NCI-H774 (cell line): ENCODE measurements at places on chromosomes 5 and 9.

DNA sequence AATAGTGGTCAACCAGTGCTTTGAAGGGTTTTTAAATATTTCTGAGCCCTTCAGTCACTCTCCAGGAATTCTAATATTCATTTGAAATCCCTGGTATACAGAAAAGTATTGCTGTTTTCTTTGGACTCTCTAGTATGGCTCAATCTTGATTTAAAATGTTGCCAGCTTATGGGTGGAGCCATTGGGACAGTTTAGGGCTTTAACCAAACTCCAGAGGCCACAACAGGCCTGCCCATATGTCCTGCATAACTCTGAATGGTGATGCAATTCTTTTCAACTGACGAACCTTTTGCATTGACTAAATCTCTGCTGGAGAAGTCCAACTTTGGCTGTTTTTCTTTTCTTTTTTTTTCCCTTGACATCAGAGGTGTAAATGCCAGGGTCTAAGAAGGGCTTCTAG lies 10.3 kb upstream of the ANKHD1 start:
- DNase-seq = no peak

DNA sequence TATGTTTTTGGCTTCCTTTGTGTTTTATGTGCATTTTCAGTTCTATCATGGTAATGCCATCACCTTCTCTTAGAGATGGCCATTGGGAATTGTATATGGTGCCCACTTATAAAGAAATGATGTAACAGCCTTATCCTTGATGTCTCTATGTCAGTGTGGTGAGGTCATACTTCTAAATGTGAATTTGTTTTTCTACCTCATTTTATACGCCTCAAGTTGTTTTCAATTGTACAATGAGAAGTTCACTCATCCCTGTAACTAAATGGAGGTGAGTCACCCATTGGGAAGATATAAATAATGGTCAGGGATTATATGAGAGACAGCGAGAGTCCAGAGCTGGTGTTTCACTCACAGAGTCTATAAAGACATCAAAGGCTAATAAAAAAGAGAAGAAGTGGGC lies 402.4 kb downstream of the AGTPBP1 start:
- no peak for DNase-seq

DNA sequence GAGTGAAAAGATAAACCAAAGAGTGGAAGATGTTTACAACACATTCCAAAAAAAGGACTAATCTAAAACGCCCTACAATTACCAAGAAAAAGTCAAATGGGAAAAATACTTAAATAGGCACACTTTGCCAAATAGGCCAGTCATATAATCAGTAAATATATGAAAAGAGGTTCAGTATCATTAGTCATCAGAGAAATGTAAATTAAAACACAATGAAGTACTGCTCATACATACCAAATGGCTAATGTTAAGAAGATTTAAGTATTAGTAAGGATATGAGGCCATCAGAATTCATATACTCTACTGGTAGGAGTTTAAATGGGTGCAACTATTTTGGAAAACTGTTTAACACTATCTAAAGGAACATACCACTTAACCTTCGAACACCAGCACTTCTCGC lies 47.6 kb downstream of the ZDHHC21 start:
- DNase-seq = no peak

DNA sequence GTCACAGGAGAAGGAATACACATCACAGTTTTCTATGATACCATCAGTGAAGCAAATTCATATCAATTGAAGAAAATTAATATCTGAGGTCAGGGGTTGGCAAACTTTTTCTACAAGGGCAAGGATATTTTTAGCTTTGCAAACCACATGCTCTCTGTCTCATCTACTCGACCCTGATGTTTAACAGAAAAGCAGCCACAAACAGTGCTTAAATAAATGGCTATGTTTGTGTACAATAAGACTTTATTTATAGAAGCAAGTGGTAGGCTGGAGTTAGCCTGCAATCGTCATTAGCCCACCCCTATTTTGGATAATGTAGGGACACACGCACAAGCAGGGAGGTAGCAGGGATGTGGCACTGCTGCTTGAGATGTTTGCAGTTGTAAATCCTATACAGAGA lies 251.4 kb downstream of the CETN3 start:
- no peak for DNase-seq

- no peak for DNase-seq
Measured at GRCh38 chr9:128082151-128082550, 14.1 kb downstream of the SLC25A25 start.

DNA sequence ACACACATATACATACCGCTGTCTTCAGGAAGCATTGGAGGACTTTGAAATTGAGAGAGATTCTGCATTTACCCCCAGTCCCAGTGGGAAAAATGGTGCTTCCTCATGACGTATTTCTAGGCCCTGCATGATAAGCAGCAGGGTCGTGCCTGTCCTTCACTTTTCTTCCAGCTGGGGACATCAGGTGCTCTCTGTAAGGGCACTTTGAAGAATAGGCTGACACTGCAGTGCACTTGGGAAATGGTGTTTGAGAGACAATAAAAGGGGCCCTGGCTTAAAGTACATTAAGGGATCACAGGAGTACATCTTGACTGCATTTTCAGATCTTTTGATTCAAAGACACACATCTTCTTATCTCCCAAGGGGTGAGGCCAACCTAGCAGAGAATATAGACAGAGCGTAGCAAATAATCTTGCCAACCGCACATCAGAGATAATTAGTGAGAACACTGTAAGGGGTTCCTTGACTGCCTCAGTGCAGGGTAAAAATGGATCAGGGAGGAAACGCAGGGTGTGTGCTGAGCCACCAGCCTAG lies 437.9 kb downstream of the CSNK1G3 start:
- no peak for DNase-seq

DNA sequence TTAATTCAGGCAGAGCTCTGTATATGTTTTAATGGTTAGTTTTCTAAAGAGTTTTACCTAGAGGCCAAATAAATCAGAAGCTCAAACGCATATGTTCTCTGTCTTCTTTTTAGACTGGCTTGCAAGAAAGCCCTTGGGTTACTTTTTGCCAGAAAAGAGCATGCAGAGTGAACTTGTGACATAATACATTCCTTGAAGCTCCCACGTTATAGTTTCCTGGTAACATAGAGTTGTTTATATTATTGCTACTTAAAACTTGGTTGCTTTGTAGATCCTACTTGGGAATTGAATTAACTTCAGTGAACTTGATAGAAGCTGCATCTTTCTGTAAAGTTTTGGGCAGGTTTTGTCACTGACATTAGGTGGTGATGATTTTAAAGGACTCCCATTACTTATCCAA lies 102.9 kb downstream of the C9orf152 start:
- DNase-seq = no peak

- no peak for DNase-seq
Measured at GRCh38 chr5:135930029-135930948, 24.5 kb downstream of the LECT2 start.

- no peak for DNase-seq
Measured at GRCh38 chr9:117178596-117179375, 236.1 kb downstream of the ASTN2 start.

DNA sequence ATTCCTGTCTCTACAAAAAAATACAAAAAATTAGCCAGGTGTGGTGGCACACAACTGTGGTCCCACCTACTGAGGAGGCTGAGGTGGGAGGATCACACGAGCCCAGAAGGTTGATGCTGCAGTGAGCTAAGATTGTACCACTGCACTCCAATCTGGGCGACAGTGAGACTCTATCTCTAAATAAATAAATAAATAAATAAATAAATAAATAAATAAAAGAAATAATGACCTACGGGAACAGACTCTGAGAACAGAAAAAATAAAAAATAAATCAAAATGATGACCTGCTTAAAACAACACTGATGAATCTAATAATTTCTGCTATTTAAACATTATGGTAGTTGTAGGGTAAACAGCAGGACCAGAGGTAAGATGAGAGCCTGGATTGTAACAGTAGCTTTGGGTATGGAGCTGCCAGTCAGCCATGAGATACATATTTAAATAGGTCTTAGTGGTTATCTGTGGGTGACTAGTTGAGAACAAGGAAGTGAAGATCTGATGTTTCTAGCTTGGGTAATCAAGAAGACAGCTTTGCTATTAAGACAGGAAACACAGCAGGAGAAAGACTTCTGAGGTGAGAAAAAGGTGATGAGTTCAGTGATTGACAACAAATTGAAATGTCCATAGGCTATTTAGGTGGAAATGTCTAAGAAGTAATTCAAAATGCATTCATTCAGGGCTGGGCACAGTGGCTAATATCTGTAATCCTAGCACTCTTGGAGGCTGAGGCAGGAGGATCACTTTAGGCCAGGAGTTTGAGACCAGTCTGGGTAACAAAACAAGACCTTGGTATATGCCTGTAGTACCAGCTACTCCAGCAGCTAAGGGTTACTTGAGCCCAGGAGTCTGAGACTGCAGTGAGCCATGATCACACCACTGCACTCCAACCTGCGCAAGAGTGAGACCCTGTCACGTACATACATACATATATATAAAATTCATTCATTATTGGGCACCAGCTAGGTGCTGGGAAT lies 11.0 kb downstream of the RNF145 start:
- no peak for DNase-seq

GRCh38 chr5:133240425-133241091 lies 188.7 kb downstream of the HSPA4 start:
- DNase-seq = no peak

DNA sequence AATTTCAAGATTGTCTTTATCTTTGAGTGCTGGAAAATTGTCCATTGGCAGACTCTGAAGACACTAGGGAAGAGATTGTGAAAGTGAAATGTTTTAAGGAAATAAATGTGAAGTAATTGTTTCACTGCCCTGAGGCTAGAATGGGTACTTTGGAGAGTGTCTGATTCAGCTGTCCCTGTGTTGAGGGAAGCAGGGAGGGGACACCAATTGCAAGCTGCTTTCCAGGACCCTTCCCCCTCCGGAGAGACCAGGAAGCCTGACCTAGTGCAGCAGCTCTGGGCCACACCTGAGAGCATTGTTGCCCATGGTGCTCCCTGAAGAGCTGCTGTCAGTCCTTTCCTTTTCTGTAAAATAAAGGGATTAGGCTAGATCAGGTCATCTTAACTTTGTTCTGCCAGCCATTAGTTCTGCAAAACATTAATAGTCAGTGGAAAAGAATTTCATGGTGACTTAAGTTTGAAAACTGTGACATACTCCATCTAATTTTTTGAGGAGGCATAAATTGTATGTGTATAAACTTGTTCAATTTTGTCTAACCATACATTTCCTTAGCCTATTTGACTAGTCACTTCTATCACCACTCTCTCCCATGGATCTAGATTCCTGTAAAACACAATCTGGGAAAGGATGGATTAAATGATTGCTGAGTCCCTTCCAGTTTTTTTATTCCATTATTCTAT lies 18.8 kb downstream of the MAP1B start:
- DNase-seq = no peak

DNA sequence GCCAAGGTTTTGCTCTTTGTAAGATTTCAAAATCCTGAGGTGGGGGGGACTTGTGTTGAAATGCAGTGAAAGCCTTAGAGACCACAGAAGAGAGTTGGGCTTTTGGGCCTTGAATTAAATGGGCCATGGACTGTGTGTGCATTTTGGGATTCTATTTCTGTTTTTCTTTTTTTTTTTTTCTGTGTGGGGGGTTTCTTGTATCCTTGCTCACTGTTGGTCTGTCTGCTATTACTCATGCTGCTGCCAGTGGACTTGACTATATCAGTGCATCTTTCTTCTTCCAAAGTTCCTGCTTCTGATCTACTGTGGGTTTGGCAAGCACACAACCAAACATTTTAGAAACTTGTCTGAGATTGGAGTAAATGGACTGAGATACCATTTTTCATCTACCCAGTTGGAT lies 344.9 kb downstream of the ARL15 start:
- DNase-seq = no peak

DNA sequence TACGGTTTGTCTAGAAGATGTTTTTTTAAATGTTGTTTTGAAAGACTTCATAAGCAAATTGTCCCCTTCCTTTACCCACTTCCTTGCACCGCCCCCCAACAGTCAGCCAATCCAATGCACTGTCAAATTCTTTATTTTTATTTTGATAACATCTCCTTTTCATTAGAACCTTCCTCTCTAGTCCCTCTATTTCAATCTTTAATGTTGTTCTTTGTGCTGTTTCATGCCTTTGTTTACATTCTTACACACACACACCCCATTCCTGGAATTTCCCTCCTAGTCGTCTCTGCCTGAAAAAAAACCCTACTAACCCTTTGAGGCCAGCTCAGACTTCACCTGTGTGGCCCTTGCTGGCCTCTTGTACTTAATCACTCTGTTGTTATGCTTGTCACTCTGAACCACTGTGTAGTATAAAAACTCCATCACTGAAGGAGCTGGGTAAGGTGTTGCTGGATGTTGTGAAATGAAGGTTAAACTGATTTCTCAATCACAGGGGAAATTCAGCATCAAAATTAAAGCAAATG lies 133.4 kb downstream of the UGCG start:
- DNase-seq = no peak

DNA sequence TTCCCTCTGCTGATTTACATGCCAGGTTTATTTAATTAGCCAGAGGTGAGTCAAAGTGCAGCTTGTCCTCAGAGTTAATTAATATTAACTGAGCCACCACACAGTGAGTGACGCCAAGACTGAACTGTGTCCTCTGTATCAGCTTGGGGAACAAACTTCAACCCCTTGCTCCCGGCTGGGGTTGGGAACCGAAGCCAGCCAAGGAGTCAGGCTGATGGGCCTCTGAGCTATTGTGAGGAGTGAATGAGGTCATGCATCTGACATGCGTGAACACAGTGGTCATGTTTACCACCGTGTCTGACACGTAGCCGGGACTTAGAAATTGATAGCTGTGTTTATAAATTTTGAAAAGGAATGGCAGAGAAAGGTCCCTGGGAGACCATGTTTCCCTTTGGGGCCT lies 17.1 kb downstream of the IGIP start:
- no peak for DNase-seq

- no peak for DNase-seq
Measured at GRCh38 chr5:180160789-180161188, 48.2 kb downstream of the RASGEF1C start.

DNA sequence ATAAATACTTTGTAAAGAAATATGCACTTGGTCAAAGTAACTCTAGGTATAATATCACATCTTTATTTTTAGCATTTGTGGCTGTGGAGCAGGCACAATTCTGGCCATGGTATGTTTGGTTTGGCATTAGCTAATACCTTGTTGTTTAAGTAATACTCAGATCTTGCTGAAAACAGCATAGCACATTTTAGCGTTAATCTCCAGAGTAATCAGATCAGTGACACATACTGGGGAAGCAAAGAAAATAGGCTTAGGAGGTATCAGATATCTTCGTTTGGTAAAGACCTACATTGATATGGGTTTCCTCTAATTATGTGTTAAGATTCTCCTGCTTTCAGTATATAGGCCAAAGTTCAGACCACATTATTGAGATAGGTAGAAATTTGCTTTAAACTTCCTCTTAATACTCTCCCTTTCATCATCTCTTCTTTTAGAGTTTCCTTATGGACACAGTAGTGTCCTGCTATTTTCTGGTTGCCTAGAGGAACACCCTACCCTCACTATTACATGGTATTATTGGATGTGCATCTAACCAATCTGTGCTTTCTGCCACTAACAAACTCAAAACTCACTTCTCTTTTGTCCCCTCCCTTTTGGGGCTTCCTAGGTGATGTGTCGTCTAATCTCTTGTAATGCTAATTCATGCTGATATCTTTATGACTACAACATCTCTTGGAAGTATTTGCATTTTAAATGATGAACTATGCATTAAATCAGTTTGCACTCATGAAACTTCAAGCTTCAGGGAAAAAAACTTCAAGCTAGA lies 437.3 kb upstream of the ADAMTSL1 start:
- no peak for DNase-seq

- no peak for DNase-seq
Measured at GRCh38 chr9:14511452-14511851, 181.8 kb downstream of the ZDHHC21 start.

GRCh38 chr9:131701789-131702337 lies 38.0 kb downstream of the RAPGEF1 start:
- peak; percentile 60 for DNase-seq
